ENCODE measurements at places on chromosomes 3 and 15.

DNA sequence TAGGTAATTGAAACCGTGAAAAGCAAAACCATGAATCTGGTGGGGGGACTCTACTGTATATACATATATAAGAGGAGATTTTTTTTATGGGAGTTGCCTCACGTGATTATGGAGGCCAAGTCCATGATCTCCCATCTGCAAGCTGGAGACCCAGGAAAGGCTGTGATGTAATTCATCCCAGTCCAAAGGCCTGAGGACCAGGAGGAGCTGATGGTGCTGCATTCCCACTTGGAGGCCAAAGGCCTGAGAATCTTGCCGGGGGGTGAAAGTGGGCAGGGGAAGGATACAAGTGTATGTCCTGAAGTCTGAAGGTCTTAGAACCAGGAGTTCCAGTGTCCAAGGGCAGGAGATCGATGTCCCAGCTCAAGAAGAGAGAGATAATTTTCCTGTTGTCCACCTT is 37.1 kb upstream of the CEMIP start:
- no peak for DNase-seq

DNA sequence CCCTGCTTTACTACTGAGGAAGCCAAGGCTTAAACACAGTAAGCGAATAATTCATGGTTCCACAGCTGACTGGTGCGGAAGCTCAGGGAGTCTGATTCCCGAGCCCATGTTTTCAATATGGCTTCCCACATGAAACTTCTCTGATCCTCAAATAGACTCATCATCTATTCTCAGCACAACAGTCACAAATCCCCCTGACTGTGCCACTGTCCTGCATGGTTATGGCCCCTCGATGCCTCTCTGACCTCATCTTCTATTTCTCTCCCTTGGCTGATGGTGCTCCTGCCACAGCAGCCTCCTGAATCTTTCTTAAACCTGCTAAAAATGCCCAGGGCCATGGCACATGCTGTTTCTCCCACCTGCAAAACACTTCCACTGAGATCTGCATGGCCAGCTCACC is 43.2 kb downstream of the SRGAP3 start:
- no peak for DNase-seq

GRCh38 chr15:100348578-100348977 is 6.8 kb upstream of the ADAMTS17 start:
- DNase-seq = no peak

DNA sequence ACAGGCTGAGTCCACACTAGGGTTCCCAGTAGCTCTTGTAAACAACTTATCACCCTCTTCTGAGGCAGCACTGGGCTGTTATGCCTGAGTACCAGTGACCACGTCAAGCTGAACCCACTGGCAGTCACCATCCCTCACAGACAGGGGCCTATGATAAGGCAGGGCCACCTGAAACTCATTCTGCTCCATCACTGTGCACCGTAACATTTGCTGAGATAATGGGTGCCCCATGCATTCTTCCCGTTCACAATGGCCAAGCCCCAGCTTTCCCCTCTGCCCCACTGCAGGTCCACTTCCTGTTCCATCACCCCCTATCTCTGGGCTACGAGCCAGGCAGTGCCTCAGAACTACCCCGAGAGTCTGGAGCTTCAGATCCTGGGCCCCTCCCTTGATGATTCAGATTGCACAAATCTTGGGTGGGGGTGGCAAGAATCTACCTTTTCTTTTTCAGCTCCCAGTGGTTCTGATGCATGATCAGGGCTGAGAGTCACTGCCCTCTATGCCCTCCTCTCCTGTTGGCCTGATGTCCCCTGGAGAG is 158.0 kb downstream of the RAB11A start:
- DNase-seq = no peak

DNA sequence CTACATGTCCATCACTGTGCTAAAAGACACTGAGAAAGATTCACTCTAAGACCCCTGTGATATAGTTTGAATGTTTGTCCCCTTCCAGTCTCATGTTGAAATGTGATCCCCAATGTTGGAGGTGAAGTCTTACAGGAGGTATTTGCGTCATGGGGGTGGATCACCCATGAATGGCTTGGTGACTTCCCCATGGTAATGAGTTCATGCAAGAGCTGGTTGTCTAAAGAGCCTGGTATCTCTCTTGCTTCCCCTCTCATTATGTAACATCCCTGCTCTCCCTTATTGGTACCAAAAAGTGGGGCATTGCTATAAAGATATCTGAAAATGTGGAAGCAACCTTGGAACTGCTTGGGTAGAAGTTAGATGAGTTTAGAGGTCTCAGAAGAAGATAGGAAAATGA is 32.2 kb upstream of the FAM174B start:
- DNase-seq = no peak

GRCh38 chr3:15932348-15933300 is 134.8 kb upstream of the ANKRD28 start:
- no peak for DNase-seq

DNA sequence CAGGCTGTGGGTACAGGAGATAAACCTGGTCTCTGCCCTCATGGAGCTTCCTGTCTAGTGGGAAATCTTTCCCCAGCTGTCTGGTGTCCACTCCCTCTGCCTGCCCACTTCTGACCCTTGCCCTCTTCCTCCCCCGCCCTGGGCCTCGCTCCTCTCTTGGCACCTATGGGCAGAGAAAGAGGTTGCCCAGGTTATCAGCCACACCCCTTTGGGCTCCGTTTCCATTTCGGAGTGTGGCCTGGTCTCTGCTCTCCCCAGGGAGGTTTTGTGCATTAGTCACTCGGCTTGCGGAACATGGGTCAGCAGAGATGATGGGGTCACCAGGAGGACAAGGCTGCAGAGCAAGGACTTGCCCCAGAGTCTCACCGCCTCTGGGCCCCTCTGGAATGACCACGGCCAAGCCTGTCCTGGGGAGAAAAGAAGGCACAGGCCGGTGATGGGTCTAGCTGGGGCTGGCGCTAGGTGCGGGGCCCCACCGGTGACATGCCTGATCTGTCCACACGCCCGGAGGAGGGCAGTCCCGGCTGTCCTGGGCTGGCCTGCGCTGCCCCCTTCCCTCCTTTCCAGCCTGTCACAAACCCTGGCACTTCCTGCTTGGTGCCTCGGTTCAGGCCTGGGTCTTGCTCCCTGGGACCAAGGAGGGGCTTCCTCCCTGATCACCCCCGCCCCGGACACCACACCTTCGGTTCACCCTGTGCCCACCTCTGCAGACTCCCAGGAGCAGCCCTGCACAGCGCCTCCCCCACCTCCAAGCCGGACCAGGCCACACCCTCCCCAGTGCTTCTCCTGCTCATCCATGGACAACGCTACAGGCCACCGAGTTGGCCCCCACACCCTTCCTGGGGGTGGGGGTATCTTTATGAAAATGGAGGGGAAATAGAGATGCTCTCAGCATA is 35.6 kb upstream of the MUC4 start:
- no peak for DNase-seq

DNA sequence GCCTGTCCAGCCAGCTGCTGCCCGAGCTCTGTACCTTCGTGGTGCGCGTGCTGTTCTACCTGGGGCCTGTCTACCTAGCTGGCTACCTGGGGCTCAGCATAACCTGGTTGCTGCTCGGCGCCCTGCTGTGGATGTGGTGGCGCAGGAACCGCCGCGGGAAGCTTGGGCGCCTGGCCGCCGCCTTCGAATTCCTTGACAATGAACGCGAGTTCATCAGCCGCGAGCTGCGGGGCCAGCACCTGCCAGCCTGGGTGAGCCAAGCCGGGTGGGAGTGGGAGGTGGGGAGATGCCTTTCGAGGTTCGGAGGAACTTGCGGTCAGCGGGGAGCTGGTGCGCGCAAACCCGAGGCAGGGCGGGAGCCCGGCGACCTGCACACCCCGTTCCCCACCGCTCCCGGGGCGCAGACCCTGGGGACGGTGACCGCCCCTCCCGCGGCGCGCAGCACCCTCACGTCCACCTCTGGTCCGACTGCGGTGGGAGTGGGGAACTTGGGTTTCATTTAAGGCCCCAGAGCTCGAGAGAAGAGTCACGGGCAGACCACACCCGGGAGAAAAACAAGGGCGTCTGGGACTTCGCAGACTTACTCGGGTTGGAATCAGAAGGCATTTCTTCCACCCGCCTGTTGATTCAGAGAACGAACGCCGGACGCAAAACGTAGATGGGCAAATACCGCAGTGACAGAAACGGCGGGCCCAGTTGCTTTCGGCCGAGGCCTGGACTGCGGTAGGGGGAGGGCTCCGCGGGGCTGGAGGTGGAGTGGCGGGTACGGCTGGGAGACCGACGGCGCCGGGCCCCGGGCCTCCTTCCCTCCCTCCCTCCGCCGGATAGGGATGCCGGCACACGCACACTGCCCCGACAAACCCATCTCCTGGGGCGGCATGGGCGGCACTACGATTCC is 708 bp downstream of the ESYT3 start:
- DNase-seq = no peak
